Mesothelial cell of epicardium (in vitro differentiated cells): ENCODE measurements at places on chromosomes 7 and 10. TPM values are rescaled to one million over a fixed set of nuclear protein-coding genes. Genes with fewer than 3 reads are reported as not detected.

The DOCK1 gene
- 70.0 to 74.8 TPM (median 70.5 TPM) in 3 replicates for total RNA-seq

DNA sequence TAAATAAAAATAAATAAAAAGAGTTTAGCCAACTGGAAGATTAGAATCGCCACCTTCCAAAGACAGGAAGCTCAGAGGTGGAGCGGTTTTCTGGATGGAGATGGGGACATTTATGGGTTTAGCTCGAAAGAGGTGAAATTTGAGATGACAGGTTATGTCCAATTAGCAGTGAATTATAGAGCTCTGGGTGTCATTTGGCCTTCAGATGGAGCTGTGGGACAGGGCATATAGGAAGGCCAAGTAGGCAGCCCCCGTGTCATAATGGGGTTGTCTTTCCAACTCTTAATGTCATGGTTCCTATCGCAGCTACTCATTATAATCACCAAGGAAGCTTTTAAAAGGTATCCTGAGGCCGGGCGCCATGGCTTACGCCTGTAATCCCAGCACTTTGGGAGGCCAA, 21.0 kb upstream of the EEPD1 start:
- DNase-seq, result no peak

The CRPPA gene
- total RNA-seq, result 4.0 to 4.4 TPM (median 4.1 TPM) in 3 replicates

DNA sequence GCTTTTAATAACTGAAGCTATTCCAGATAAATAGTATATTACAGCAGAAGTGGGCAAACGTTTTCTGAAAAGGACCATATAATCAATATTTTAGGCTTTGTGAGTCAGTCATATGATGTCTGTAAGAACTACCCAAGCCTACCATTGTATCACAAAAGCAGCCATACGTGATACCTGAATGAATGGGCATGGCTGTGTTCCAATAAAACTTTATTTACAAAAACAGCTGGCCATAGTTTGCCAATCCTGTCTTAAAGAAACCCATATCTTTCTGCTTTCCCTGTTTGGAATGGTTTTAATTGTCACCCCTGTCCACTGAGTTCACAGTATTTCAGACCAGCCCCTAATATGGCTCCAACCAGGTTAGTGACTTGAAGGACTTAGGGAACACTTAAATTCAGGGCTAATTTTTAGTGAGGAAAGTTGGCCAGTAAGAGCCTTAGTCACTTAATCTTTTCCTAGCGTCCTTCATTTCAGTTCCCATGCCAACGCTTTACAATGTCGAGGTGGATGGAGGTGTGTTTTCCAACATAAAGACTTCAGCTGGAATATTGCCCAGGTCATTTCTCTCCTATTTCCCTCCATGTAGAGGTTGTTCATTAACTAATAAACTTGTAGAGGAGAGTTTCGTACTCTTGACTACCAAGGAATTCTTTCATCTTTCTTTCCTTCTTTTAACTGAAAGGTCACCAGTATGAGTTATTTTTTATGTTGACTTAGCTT, 184.5 kb downstream of the TRIL start:
- DNase-seq, result no peak

- DNase-seq, result no peak
Measured at GRCh38 chr10:74189999-74190421, 39.0 kb downstream of the ADK start.

The AGBL3 gene
- 2.2 to 3.7 TPM (median 2.3 TPM) in 3 replicates for total RNA-seq
